ENCODE measurements at places on chromosomes 3 and 15. TPM values are rescaled to one million over a fixed set of nuclear protein-coding genes. Genes with fewer than 3 reads are reported as not detected.

Gene MED12L
- polyA plus RNA-seq = not detected

GRCh38 chr3:87132801-87133200, 94.3 kb upstream of the CHMP2B start:
- H3K36me3 ChIP-seq = no peaks in the 10 kb centered on the region
- H3K27ac ChIP-seq = no peak overlapping the region
- no peaks in the 10 kb centered on the region for H3K27me3 ChIP-seq
- no peak overlapping the region for H3K4me3 ChIP-seq
- no peak for DNase-seq

GRCh38 chr3:27688053-27688452, 34.1 kb downstream of the EOMES start:
- no peaks in the 10 kb centered on the region for H3K27me3 ChIP-seq
- H3K36me3 ChIP-seq = peaks cover 15% of the 10 kb centered on the region
- no peak overlapping the region for H3K27ac ChIP-seq

DNA sequence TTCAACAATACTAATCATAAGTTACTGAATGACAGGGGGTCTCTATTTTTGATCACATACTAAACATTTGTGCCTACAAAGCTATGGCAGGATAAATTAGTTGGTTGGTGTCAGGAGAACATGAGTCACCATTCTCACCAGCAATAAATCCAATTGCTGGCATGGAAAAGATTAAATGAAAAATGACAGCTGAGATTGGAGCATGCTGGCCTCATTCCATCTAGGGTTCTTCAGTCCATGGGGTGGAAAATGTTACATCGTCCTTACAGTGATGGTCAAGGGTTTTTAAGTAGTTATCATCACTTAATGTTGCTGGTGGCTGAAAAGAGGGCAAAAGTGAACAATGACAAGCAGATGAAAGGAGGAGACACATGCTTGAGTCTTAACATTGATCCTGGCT, 180.1 kb upstream of the BCL6 start:
- no peaks in the 10 kb centered on the region for H3K27me3 ChIP-seq
- H3K36me3 ChIP-seq = no peaks in the 10 kb centered on the region
- DNase-seq = no peak
- H3K4me3 ChIP-seq = no peak overlapping the region
- H3K4me1 ChIP-seq = peaks cover 13% of the 10 kb centered on the region

Gene AMOTL2
- polyA plus RNA-seq = not detected

DNA sequence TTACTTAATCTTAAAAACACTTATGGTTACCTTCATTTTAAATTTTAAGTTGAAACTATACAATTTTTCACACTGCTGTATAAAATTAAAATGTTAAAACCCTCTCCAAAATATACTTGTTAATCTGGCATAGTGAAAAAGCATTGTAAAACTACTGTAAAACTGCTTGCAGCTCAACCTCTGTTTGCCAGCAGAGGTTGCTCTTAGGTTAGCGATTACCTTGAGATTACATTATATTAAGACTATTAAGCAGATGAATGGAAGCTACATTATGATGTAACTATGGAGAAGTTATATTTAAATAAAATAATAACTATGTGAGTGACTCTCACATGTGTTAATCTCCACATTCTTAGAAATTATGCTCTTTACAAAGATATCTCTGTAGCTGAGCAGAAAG, 143.6 kb upstream of the SLITRK3 start:
- no peak overlapping the region for H3K27ac ChIP-seq
- H3K27me3 ChIP-seq = no peaks in the 10 kb centered on the region
- DNase-seq = no peak
- no peaks in the 10 kb centered on the region for H3K4me1 ChIP-seq
- no peaks in the 10 kb centered on the region for H3K36me3 ChIP-seq

GRCh38 chr15:36208868-36209582, 370.4 kb upstream of the CDIN1 start:
- no peaks in the 10 kb centered on the region for H3K36me3 ChIP-seq
- H3K4me3 ChIP-seq = no peak overlapping the region
- DNase-seq = no peak

- DNase-seq = no peak
- no peaks in the 10 kb centered on the region for H3K27me3 ChIP-seq
- peaks cover 30% of the 10 kb centered on the region for H3K4me1 ChIP-seq
These were observed 15.4 kb downstream of the C15orf62 start for GRCh38 chr15:40785164-40785563.

DNA sequence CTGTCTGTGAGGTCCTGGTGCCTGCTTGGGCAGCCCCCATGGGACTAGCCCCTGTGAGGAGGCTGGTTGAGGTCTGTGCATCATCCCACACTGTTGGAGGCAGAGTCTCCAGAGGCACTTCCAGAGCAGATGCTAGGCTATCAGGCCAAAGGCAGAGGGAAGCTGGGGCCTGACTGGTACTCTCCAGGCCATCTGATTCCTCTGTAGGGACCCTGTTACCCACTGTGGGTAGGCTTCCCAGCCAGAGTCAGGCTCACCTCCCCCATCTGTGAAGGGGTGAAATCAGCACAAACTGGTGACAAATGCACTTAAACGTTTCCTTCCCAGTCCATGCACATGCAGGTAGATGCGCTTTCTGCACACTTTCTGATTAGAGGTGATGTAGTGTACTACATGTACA, 212.6 kb upstream of the TOPAZ1 start:
- H3K27me3 ChIP-seq = peaks cover 16% of the 10 kb centered on the region
- no peak overlapping the region for H3K27ac ChIP-seq
- no peak for DNase-seq
- no peaks in the 10 kb centered on the region for H3K4me1 ChIP-seq
- no peak overlapping the region for H3K4me3 ChIP-seq

GRCh38 chr15:63156086-63156710, 1.1 kb downstream of the RPS27L start:
- H3K27me3 ChIP-seq = no peaks in the 10 kb centered on the region
- H3K4me1 ChIP-seq = peaks cover 23% of the 10 kb centered on the region
- DNase-seq = no peak
- H3K4me3 ChIP-seq = peak overlapping the region; percentile 99
- peak overlapping the region; percentile 94 for H3K27ac ChIP-seq
- H3K36me3 ChIP-seq = peaks cover 29% of the 10 kb centered on the region

DNA sequence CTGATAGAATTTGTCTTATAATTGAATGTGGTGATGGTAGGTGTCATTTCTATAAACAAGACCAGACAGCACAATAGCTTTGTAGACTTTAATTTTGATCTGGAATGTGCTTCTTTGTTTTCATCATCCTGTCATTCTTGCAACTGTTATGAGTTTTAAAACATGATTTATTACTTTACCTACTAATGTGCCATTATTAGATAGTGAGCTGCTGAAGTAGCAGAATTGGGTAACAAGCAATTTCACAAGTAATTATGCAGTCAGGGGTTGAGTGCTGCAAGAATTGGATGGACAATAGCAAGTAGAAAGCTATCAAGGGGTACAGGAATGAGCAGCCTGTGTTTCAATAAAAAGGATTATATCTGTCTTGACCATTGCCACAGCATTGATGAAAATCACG, 975.6 kb downstream of the ROBO1 start:
- H3K36me3 ChIP-seq = no peaks in the 10 kb centered on the region
- no peaks in the 10 kb centered on the region for H3K4me1 ChIP-seq
- no peak for DNase-seq

DNA sequence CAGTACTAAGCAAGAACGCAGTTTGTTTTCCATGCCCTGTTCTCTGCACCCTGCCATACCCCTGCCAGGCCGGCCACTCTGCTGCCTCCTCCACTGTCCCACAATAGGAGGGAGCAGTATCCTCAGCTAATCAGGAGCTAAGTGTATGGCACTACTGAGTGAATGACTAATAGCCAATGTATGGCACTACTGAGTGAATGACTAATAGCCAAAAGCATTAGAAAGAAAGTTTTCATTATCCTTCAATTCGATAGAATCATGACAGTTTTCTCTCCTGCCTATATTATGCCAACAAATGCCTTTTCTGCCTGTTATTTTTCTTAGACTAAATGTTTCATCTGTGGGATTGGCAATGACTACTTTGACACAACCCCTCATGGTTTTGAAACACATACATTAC, 107.5 kb upstream of the CHRM5 start:
- DNase-seq = no peak
- no peak overlapping the region for H3K27ac ChIP-seq
- no peaks in the 10 kb centered on the region for H3K4me1 ChIP-seq

DNA sequence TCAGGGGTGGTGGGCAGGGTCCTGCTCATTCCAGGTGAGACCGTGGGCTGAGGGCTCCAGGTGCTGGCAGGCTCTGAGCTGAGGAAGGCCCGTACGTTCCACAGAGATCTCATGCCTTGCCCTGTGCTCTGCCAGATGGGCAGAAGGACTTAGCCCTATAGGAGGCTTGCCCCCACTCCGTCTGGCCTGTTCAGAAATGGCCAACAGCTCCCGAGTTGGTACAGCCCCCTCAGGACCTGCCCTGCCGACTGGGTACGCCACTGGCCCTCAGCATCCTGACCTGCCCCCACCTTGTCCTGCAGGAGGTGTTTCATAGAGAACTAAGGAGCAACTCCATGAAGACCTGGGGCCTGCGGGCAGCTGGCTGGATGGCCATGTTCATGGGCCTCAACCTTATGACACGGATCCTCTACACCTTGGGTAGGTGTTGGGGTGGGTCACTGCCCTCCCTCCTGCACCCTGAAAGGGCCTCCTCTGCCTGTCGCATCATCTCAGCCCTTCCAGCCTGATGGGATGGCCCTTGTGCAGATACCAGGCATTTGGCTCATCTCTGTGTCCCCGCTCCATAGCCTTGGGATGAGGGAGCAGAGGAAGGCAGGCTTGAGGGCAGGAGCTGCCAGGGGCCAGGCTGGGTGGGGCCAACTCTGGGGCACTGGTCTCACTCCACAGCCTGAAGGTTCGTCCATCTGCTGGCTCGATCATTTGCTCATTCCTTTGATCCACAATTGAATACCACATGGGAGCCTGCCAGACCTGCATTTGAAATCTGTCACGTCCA, 14.2 kb downstream of the TMEM43 start:
- no peak for DNase-seq
- peaks cover 33% of the 10 kb centered on the region for H3K4me1 ChIP-seq
- H3K36me3 ChIP-seq = peaks cover 2% of the 10 kb centered on the region
- H3K4me3 ChIP-seq = no peak overlapping the region
- no peaks in the 10 kb centered on the region for H3K27me3 ChIP-seq
- H3K27ac ChIP-seq = no peak overlapping the region

DNA sequence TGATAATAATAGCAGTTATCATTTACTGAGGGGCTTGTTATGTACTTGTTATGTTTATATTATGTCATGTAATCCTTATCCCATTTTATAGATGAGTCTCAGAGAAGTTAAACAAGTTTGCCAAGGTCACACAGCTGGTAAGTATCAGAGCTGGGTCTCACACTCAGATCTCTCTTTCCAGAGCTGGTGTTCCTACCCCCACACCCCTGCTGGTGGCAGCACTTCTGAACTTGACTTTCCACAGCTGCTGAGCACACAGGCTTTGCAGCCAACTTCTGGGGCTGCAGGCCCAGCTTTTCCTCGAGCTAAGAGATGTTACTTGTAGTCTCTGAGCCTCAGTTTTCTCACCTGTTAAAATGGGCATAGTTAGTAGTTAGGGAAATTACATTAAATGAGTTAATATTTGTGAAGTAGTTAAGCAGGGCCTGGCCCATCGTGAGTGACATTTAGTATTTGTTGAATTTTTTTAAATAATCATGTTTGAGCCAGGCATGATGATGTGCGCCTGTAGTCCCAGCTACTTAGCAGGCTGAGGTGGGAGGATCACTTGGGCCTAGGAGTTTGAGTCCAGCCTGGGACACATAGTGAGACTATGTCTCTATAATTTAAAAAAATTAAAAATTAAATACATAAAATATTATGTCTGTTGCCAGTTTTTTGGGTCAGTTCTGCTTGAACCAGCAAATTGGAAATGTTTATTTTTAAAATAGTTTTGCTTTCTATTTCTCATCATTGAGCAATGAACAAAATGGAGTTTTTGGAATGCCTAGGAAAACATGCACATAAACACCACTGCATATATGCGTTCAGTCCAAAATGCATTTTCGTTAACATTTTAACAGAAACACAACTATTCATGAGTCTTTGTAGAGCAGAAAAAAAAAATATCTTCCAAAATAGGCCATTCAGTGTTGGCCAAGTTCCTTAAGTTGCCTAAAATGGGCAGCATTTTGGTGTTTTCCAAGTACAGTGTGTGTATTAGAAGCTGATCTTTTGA, 87.3 kb downstream of the SMAD6 start:
- H3K27me3 ChIP-seq = no peaks in the 10 kb centered on the region
- no peak for DNase-seq
- H3K27ac ChIP-seq = no peak overlapping the region
- H3K4me3 ChIP-seq = no peak overlapping the region
- no peaks in the 10 kb centered on the region for H3K36me3 ChIP-seq
- H3K4me1 ChIP-seq = no peaks in the 10 kb centered on the region

- H3K27me3 ChIP-seq = no peaks in the 10 kb centered on the region
- H3K4me1 ChIP-seq = no peaks in the 10 kb centered on the region
- no peak overlapping the region for H3K4me3 ChIP-seq
- no peak overlapping the region for H3K27ac ChIP-seq
These were observed 28.3 kb upstream of the STIMATE start for GRCh38 chr3:52925405-52926313.

GRCh38 chr15:100686021-100686724, 83.8 kb downstream of the ASB7 start:
- peaks cover 2% of the 10 kb centered on the region for H3K27me3 ChIP-seq
- DNase-seq = no peak
- no peak overlapping the region for H3K27ac ChIP-seq
- peaks cover under 1% of the 10 kb centered on the region for H3K36me3 ChIP-seq
- no peaks in the 10 kb centered on the region for H3K4me1 ChIP-seq

Gene ACAD11
- polyA plus RNA-seq = 5.1 TPM

Gene SLC28A2
- not detected for polyA plus RNA-seq

DNA sequence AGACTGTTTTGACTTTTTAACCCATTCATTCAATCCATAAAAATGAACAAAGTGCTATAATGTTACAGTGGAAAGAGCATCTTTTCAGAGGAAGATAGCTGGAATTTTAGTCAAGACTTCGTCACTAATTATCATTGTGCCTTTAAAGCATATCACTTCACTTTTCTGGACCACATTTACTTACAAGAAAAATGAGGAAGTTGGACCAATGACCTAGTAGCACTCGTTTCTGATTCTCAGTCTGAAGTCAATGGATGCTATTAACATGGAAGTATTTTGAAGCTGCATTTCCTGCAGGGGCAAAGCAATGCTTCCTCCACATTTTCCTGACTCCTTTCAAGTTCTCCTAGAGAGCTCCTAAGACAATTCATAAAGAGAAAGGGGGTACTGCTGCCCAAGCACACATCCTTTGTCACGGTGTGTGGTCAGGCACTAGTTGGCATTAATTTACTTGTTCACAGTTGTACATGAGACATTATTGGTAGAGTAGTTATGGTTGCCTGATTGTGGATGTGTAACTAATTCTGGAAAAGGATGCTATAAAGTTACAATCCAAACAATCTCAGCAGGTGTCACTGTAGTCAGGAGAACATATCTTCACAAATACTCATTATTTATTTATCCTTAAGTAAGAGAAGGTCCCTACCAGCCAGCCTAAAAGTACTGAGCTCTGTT, 1049.1 kb downstream of the FHIT start:
- H3K4me1 ChIP-seq = no peaks in the 10 kb centered on the region
- no peaks in the 10 kb centered on the region for H3K36me3 ChIP-seq
- no peak for DNase-seq
- H3K27me3 ChIP-seq = no peaks in the 10 kb centered on the region
- H3K27ac ChIP-seq = no peak overlapping the region
- H3K4me3 ChIP-seq = no peak overlapping the region
